ENCODE measurements at places on chromosomes 12 and 14. TPM values are rescaled to one million over a fixed set of nuclear protein-coding genes. Genes with fewer than 3 reads are reported as not detected.

Gene ZNF268
- total RNA-seq = 15.4 TPM

Gene SLC5A8
- total RNA-seq = not detected

Gene ERBB3
- total RNA-seq = 209 TPM

Gene WIF1
- total RNA-seq = 2.0 TPM

Gene ENDOU
- total RNA-seq = 6.4 TPM

Gene SYNE3
- 16.0 TPM for total RNA-seq

Gene CARMIL3
- total RNA-seq = 2.8 TPM

Gene SSTR1
- total RNA-seq = 1.2 TPM

Gene TMEM30B
- total RNA-seq = 25.1 TPM

Gene DNAI7
- total RNA-seq = 1.0 TPM

Gene OR10A7
- not detected for total RNA-seq

Gene SLC7A8
- 32.5 TPM for total RNA-seq

Gene RERGL
- total RNA-seq = 1.7 TPM

Gene TRAF3
- 11.6 TPM for total RNA-seq

Gene CACNA2D4
- 4.0 TPM for total RNA-seq

Gene DAO
- total RNA-seq = not detected

Gene KRT80
- total RNA-seq = 269 TPM

Gene ADGRD1
- total RNA-seq = 8.5 TPM

Gene ZNF219
- total RNA-seq = 78.1 TPM

Gene PTPN21
- 69.6 TPM for total RNA-seq

Gene EML5
- total RNA-seq = 0.61 TPM

Gene ZFHX2
- 0.49 TPM for total RNA-seq

Gene HNF1A
- 0.10 TPM for total RNA-seq

Gene AGAP2
- 0.55 TPM for total RNA-seq

Gene PLEKHH1
- 23.1 TPM for total RNA-seq

Gene OR4E2
- total RNA-seq = not detected

Gene KRT6C
- total RNA-seq = 1.0 TPM

Gene ARHGAP9
- 3.2 TPM for total RNA-seq

Gene SPIC
- total RNA-seq = not detected

Gene CLEC2B
- total RNA-seq = 79.6 TPM

Gene HPD
- not detected for total RNA-seq
